ENCODE measurements at places on chromosomes 5 and 9.

DNA sequence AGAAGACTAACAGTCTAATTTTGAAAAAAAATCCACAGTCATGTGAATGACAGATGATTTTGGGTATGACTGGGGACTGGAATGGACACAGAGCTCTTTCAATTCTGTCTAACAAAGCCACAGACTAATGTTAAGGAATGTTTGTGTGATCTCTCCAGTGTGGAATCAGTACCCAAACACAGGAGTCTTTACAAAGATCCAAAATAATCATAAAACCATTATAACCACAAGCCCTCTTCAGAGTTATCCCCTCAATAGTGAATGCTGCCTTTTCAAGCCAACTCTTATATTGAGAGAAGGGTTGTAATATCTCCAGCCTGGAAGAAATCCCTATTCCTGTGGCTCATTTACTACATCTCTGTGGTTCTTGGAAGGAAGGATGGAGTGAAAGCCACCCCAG lies 552.0 kb upstream of the CLINT1 start:
- no peak for DNase-seq

GRCh38 chr5:77295863-77296378 lies 85.4 kb downstream of the PDE8B start:
- no peak for DNase-seq

GRCh38 chr9:117719161-117719920 lies 15.1 kb downstream of the TLR4 start:
- DNase-seq: no peak

- DNase-seq: no peak
Measured at GRCh38 chr9:110027671-110028081, 180.3 kb downstream of the C9orf152 start.

DNA sequence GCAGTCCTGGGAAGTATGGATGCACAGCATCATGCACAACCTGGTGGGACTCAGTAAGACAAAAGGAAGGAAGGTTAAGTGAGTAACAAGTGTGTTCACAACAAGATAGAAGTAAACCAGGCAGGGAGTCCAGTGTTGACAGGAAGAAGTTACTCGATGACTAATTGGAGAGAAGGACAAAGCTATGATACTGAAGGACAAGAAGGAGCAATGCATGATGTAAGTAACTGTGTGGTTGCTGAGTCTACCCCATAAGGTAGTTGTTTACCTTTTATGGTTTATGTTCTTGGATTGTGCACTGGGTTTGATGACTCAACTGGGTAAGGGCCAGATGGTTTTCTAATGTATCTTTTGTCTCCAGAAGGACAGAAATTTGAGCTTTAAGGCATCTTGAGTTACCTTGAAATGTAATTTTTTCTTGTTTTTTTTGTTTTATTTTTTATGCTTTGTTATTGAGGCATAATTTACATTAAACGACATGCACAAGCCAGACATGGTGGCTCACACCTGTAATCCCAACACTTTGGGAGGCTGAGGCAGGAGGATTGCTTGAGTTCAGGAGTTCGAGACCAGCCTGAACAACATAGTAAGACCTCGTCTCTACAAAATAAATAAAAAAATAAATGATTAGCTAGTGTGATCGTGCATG lies 89.2 kb upstream of the CAST start:
- DNase-seq: no peak

GRCh38 chr5:114419959-114420358 lies 58.1 kb downstream of the KCNN2 start:
- DNase-seq: no peak

DNA sequence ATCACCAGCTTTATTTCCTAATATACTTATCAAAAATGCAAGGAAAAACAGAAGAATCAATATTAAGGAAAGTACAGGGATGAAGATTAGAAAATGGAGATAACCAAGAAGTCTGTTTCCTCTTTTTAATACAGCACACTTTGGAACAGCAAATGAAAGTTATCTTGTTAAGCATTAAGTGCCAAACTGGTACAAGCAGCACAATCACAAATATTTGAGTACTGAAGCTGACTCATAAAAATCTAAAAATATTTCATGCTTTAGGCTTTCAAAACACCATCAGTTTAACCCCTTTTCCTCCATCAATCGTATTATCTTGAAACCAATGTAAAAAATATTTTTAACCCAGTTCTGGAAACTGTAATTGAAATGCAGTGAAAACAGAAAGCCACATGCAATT lies 2.7 kb downstream of the FBXW11 start:
- DNase-seq: peak; percentile 20

DNA sequence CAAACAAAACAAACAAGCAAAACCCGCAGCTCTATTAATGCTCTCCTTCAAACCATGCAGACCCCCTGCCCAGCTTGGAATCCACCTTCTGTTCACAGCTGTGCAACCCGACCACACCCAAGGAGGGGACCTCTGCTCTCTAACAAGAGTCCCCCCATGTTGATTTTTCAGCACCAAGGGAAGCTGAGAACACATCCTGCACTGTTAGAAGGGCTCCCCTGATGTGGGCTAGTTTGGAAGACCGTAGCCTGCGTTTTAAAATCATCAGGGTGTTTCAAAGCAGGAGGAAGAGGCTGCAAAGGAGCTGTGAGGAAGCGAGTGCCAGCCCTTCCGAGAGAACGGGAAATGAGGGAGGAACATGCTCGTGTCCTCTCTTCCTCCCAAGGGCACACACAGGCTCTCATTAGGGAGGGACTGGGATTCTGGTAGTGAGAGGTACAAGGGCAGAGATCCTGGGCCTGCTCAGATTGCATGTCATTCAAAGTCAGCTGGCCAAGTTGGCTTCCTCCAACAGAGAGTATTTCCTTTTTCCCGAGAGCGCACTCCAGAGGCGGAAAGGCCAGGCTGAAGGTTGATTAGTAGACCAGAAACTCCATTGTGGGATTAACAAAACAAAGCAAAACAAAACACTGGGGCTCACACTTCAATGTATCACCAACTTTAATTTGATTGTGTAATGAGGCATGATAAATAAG lies 185.9 kb downstream of the SEMA6A start:
- no peak for DNase-seq

DNA sequence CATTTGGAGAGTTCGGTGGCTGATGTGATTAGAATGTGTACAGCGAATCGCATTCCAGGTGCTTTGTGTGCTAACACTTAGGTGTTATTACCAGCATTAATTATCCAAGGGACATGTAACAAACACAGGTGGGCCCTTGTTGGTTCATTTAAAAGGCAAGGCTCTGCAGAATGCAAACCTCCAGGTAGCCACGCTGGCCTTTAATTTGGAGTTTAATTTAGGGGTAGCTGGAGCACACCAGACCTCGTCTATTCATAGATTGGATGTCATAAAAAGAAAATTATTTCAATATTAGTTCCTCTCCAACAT lies 191.1 kb downstream of the MAT2B start:
- no peak for DNase-seq

DNA sequence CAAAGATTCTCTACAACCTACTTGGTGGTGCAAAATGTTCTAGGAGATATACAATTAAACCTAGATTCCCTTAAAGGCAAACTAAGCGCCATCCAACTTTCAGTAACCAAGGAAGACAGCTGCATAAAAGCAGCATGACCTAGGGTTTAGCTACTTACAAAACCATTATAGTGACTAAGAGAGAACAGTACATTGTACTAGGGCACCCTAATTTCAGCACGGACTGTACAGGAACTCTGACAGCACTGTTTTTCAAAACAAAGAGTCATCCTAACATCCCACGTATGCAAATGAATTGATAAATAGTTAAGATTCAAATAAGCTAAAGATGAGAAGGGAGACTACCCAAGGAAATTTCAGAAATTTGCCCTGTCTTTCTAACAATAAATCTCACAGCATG lies 30.0 kb downstream of the STRBP start:
- DNase-seq: no peak

- no peak for DNase-seq
Measured at GRCh38 chr5:115389799-115390382, 93.4 kb upstream of the CCDC112 start.

DNA sequence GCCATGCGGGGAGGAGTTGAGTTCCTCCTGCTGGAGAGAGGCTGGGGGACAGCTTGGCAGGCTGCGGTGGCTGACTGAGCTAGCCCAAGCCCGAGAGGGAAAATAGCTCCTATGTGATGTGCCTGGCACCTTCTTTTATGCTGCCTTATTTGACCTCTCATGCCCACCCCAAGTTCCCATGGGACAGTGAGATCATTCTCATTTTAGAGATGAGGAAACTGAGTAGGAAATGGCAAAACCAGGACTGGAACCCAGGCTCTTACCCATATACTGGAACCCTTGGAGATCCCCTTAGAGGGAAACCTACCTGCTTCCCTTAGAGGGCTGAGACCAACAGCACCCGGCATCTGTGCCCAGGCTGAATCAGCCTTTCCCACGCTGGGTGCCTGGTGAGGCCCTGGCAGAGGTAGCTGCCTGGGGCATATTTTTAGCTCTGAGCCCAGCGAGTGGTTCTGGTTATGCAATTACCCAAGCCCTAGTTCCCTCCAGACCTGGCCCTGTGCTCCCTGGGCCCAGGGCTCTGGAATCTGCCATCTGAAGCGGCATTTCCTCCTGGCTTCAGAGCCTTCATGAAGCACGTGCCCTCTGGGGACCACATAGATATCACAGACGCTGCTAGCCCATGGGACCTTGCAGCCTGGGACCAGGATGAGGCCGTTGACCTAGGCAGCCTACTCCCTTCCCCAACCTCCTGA lies 23.6 kb downstream of the COL27A1 start:
- DNase-seq: no peak

GRCh38 chr5:61933787-61934626 lies 372.0 kb upstream of the KIF2A start:
- DNase-seq: peak; percentile 9

GRCh38 chr5:133605323-133605722 lies 7.0 kb downstream of the FSTL4 start:
- no peak for DNase-seq

DNA sequence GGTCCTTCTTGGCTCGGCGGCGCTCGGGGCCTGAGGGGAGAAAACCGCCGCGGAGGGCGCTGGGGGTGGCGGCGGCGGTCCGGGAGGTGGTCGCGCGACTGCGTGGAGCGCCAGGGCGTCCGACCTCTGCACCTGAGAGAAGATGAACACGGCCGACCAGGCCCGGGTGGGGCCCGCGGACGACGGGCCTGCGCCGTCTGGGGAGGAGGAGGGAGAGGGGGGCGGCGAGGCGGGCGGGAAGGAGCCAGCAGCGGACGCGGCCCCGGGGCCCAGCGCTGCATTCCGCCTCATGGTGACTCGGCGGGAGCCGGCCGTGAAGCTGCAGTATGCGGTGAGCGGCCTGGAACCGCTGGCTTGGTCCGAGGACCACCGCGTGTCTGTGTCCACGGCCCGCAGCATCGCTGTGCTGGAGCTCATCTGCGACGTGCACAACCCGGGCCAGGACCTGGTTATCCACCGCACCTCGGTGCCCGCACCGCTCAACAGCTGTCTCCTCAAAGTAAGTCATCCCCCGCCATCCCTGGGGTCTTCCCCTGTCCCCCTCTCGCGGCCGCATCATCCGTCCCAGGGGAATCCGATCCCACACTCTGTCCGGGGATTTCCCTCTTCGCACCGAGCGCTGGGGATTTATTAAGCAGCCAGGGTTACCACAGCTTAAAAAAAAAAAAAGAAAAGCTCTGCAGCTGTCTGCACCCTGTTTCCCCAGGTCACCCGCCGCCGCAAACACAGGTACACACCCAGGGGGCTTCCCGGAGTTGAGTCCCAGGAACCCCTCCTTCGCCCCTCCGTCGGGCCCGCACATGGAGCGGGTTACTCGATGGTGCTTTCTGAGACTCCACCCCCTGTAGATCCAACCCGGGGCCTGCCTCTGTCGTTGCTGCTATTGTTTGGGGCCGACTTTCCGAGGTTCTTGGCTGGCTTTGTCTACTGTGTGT lies at the start of gene GTF3C4:
Gene GTF3C4 (plus strand): TSS at position 8 of the 935 bp plus-strand sequence. CDS start 135 bp downstream, at position 143.
- DNase-seq: peak; percentile 70

DNA sequence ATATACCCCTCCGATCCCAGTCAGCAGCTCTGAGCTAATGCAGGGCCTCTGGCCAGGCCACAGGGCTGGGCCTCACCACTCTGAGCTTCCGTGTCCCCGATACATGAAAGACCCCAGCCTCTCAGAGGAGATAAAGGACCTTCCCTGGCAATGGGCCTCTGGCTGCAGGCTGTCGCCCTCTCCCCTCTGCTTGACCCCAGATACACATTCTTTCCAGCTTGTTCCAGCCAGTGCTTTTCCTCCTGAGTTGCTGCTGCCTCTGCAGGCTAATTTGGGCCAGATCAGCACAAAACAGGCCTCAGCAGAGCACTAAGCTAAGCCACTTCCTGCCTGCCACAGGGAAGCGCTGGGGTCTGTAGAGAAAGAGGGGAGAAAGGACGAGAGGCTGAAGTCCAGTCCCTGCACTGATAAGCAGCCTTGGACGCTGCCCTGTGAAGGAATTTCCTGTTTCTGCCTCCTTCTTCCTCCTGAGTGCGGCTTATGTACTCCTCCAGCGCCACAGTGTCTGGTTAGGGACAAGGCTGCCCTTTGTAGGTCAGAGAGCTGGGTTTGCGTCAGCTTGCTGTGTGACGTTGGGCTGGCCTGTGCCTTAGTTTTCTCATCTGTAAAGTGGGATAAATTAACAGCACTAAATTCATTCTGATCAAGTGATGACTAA lies 73.0 kb upstream of the IL17B start:
- no peak for DNase-seq

GRCh38 chr5:115432691-115433090 lies 111.9 kb downstream of the FEM1C start:
- no peak for DNase-seq

GRCh38 chr5:161403996-161404395 lies 142.5 kb downstream of the GABRB2 start:
- DNase-seq: no peak

DNA sequence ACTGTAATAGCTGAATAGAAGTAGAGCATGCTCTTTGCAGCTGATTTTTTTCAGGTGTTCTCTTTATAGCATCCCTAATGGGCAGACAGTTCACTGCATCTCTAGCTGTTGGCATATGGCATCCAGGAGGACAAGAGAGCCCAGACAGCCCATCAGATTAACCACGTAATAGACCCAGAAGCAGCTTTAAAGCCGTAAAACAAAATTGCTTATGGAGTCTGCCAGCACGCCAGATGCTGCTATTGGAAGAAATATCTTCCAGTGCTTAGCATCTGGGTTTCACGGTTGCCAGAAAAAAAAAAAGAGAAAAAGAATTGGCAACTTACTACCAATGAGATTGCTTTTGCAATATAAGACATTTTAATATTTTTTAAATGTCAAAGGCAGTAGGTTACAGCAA lies 869.4 kb upstream of the NUDT12 start:
- no peak for DNase-seq

GRCh38 chr9:34403554-34404380 lies 27.1 kb upstream of the MYORG start:
- DNase-seq: no peak

DNA sequence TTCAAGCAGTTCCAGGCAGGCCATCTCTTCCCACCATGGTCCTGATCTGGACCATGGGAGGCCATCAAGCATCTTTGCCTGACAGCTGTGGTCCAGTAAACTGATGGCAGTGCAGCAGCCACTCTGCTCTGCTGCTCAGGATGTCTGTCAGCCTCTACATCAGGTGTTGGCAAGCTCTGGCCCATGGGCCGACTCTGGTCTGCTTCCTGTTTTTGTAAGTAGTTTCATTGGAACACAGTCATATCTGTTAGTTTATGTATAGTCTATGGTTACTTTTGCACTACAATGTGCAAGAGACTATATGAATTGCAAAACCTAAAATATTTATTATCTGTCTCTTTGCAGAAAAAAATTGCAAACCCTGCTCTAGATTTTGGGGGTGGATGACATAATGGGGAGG lies 225.0 kb downstream of the KCTD16 start:
- no peak for DNase-seq

- DNase-seq: no peak
Measured at GRCh38 chr5:109225716-109226625, 183.8 kb downstream of the PJA2 start.

All from GM06990 (cell line).